GM23248 (cell line): ENCODE measurements at places on chromosomes 3 and 15.

DNA sequence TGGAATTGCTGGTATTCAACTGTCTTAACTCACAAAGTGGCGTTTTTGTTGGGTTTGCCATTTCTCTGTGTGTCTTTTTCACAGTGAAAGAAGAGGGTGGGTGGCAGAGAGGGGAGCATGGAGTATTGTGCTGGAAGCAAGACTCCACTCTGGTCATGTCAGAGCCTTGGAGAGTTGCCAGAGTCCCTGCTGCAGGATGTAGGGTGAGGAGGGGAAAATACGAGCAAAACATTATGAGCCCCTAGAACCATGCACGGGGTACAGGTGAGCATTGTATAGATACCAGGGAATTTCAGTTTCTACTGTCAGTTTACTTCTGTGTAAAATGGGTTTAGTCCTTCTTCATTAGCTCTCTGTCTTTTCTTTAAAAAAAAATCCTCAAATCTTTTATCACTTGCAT, 249.9 kb downstream of the CACNA2D3 start:
- DNase-seq, result no peak

DNA sequence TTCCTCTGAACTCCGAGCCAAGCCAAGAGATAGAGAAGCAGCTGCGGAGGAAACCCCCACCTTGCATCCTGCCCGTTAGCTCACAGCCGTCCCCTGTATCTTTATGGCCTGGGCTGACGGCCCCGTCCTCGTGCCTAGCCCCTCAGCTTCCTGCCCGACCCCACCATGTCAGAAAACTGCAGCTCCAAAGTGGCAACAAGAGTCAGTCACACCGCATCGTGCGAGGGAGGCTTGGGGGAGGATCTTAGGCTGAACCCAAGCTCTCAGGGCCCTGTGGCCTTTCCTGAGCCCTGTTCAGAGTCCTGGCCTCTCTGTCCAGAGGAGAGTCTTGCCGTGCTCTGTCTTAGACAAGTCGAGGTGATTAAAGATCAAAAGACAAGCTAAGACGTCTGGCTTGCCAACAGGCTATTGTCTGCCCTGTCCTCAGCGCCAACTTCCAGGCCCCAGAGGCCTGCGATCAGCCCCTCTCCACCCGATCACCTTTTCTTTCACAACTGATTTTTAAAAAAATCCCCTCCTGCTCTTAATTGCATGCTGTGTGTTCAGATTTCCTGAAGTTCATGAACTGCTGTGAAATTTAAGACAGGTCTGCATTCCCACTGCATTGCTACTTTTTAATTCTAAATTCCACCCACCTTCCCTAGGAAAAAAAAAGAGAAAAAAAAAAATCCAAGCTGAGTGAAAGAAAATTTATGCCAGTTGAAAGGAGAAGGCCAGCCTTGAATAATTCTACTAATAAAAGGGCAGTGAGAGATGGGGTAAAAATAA, 89.7 kb upstream of the WNT5A start:
- no peak for DNase-seq

DNA sequence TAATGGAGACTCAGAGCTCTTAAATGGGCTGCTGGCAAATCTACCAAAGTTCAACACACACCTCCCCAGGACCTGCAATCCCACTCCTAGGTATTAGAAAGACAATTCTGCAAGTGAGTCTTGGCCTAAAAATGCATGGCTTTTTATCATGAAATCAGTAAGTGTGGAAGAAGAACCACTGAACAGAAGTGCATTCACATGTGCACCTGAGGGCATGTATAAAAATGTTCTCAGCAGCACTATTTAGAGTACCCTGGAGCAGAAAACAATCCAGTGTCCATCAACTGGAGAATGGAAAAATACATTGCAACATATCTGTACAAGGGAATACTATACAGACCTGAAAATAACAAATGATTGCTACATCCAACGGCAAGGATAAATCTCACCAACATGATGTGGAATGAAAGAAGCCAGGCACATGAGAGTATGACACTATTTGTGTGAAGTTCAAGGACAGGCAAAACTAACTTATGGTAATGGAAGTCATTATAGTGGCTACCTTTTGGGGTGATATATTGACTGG, 8.1 kb upstream of the SLC6A1 start:
- DNase-seq, result no peak

- DNase-seq, result no peak
Observed at GRCh38 chr3:72728958-72729467, 119.2 kb downstream of the SHQ1 start.

- DNase-seq, result peak; percentile 60
Observed at GRCh38 chr3:174442302-174442682, 416.8 kb upstream of the NAALADL2 start.

DNA sequence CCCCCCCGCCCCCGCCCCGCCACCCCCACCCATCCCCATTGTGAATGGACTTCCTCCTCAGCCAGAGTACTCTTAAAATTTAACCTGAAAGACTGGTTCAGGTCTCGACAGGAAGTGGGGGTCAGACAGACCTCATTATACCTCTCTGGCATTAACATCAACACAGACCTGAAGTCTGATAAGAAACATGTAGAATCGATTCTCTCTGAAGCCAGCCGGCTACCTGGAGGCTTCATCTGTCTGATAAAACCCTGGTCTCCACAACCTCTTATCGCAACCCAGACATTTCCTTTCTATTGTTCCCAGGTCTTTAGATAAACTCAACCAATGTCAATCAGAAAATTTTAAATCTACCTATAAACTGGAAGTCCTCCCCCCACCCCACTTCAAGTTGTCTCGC, 42.6 kb downstream of the SLCO2A1 start:
- DNase-seq, result no peak

- peak; percentile 81 for DNase-seq
Observed at GRCh38 chr15:85316244-85316934, 64.0 kb upstream of the AKAP13 start.

DNA sequence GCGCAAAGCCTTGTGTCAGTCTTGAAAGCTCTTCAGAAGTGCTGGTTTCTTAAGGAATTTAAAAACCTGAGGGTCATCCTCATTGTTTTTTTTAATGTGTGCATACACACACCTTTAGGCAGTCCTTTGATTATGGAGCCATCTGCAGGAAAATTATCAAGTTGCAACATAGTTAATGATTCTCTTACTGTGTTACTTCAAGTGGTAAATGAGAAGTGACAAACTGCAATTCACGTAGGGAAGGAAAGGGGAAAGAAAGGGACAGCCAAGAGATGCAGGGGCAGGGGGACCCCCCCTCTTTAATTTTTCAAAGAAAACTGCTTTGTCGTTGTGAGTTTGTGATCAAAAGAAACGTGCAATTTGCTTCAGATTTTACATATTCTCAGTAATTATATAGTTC, 162.4 kb upstream of the CGNL1 start:
- peak; percentile 58 for DNase-seq

DNA sequence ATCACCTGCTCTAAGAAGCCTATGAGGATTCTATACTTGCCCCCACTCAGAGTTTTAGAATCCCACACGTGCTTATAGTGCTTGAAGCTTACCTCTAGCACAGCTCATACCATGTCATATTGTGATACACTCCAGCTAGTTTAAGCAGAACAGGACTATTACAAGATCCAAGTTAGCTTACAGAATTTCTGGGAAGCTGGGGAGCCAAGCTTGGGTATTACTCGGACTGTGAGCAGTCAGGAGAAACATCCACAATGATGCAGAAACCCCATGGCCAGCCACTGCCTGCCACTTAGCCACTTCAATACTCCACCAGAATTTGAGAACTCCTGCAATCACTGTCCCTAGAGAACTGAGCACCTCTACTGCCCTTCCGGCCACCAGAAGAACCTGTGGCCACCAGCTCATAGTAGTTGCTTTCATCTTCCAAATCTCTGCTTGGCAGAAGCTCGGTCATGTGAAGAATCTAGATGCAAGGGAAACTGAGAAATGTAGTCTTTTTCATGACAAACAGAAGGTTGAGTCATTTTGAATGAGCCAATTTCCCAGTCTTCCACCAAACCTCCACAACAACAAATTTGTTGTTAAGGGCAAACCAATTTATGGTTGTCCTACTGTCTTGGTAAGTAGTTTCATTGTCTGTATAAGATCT, 27.7 kb upstream of the SSR3 start:
- DNase-seq, result peak; percentile 21

GRCh38 chr3:34132069-34132692, 333.8 kb downstream of the PDCD6IP start:
- DNase-seq, result no peak

DNA sequence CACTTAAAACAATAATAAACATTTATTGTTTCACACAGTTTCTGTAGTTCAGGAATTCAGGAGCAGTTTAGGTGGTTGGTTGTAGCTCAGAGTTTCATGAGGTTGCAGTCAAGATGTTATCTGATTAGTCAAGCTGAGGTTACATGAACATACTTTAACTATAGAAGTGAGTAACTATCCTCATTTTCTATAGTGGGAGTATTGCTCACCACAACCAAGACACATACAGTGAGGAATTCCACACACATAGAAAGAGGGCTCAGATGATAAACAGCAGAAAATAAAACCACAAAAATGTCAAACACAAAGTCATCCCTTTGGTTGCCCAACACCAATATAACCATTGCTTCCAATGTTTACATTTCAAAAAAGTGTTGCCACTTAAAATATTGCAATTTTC, 13.6 kb downstream of the SCN11A start:
- DNase-seq, result peak; percentile 87

DNA sequence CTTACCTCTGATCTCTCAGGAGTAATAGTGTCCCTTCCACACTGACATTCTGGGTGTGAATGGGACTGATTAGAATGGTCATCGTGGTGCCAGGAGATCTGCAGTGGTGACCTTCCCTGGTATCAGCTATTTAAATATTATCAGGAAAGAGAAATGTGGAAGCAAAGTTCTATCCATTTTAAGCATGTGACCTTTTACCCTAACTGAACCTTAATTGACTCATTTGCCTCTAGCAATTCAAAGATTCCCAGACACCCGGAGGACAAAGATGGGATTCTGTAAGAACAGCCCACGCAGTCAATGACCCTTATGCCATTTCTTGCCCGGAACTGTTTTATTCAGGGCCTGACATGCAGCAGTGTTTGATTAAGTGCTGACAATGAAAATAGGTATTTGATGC, 10.3 kb downstream of the LIPC start:
- peak; percentile 51 for DNase-seq

DNA sequence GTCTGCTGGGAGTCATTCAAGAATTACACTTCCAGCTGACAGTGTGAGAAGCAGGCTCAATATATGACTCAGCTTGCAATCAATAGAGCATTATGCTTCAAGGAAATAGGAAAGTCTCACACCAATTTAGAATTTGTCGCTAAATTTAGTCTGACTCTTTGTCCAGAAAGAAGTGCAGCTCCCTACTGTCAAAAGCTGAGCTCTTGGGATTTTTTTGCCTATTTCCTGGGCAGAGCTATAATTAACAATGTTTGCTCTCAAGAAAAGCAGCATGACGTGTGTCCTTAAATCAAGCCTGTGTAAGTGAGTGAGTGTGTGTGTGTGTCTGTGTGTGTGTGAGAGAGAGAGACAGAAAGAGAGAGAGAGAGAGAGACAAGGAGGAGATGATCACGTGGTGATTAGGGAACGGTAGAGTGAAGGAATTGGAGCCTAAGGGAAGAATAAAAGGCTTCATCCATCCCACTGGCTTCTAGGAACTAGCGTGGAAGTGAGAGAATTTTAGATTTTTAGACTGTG, 16.4 kb upstream of the SLC35G2 start:
- peak; percentile 48 for DNase-seq

- DNase-seq, result no peak
Observed at GRCh38 chr15:68621535-68621934, 42.7 kb downstream of the CORO2B start.

- DNase-seq, result peak; percentile 34
Observed at GRCh38 chr3:33791477-33792166, 6.8 kb upstream of the PDCD6IP start.

DNA sequence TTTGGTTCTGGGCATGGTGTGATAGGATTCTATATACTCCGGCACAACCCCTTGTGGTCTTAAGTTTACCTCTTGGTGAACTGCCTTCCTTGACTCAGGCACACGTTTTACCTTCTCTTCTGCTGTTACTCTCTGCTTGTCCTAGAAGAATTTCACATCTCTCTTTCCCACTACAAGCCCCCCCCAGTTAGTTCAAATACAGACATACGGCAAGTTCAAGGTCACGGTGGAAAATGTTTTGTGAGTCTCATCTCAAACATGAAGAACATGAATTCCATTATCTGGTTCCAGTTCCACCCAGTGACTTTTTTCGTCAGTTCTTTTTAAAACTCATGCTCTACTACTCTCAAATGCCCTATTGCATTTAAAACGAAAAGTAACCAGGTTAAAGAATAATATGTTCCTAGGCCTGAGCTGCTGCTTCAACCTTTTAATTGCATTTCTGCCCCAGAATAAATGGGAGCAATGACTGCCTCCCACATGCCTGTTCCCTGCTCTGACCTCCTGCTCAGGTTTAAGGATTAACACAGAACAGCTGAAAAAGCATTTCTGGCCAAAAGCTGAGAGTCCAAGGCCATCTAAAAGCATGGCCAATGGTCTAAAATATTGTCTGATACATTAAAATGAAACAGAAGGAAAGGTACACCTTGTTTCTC, 132.8 kb downstream of the OSBPL10 start:
- DNase-seq, result no peak

DNA sequence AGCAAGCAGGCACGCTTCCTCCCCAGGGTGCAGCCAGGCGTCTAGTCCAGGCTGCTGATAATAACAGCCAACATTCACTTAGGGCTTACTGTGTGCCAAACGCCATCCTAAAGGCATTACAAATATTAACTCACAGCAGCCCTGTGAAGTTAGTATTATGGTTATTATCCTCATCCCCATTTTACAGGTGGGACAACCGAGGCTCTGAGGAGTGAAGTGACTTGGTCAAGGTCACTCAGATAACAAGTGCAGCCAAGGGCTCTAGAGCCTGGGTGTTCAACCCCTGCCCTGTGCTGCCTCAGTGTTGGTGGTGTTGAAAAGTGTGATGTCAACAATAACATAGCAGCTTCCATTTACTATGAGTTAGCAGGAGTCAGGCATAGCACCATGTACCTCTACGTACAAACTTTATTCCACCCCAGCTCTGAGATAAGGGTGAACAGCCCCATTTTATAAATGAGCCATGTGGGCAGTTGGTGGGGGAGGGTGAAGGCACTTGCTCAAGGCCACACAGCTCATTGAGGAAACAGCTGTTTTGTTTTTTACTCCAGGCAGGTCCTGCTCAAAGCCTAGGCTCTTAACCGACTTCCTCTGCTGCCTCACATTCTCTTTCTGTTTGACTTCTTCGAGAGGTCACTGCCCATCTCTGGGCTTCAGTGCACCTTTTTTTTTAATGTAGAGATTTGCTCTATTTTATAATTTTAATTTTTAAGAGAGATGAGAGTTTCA, 24.0 kb upstream of the TRH start:
- DNase-seq, result no peak

- DNase-seq, result no peak
Observed at GRCh38 chr3:55818485-55818884, 331.4 kb upstream of the WNT5A start.

DNA sequence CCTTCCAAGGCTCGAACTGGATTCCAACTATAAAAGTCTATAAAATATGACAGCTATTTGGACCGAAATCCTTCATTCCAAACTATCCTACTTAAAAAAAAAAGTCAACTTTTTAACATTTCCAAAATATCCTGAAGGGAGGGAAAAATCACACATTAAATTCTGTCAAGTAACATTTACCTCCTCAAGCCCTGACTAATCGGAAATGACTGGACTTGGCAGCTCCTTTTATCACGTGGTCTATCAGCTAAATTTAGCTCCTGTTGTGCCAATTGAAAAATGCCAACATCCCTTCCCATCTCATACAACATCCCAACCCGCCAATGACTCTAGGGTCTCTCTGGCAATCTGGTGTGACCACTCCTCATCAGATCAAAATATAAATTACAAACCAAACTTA, 297.9 kb downstream of the FHIT start:
- peak; percentile 63 for DNase-seq
